CD4-positive, alpha-beta T cell treated with Interleukin-17A for 1 hour (primary cell): ENCODE measurements at places on chromosomes 2 and 18.

DNA sequence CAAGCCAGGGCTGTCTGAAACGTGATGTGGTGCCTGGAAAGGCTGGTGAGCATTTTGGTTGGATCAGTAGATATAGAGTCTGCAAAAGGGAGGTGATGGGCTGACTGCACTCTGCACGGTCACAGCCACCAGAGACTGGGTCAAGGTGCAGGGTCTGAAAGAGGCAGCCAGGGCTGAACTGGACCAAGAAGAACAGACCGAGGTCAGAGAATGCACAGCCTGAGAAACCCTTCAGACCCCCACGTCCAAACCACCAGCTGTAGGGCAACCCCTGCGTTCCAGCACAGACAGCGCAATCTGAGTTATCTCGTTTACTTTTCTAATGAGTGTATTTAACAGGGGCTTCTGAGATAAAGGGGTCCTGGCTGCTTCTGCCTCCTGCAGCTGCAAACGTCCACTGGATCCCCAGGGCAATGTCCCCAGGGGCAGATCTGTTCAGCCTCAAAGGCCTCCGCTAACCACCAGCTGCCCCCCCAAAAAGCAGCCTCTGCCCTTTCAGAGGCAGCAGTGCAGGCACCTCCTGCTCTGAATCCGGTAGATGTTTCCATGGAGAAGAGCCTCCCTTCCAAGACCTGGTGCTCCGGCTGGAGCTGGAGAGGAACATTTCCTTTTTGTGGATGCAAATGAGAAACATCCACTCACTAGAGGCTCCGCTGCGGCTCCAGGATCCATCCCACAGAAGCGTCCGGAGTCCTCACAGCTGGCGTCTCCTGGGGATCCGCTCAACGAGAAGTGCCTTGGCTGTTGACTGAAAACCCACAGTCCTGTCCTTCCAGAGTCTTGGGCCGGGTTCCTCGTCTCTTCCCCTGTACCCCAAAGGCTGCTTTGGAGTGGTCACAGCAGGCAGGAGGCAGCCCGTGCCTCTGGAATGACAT, 970 bp upstream of the KCNG2 start:
- DNase-seq = no peak

DNA sequence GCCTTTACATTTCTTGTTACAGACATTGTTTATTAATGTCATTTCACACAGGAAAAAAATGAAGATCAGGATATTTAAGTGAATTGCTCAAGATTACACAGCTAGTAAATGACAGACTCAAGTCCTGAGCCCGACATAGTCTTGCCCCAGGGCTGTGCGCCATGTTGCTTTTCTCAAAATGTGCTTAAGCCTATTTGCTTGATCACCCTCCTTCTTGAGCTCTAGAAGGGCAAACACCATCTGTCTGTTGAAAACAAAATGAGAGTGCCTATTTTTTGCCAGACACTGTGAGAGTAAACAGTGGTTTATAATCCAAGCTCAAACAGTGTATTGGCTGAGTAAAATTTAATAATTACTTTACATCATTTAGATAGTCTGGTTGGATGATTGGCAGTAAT, 34.8 kb upstream of the HNMT start:
- no peak for DNase-seq

DNA sequence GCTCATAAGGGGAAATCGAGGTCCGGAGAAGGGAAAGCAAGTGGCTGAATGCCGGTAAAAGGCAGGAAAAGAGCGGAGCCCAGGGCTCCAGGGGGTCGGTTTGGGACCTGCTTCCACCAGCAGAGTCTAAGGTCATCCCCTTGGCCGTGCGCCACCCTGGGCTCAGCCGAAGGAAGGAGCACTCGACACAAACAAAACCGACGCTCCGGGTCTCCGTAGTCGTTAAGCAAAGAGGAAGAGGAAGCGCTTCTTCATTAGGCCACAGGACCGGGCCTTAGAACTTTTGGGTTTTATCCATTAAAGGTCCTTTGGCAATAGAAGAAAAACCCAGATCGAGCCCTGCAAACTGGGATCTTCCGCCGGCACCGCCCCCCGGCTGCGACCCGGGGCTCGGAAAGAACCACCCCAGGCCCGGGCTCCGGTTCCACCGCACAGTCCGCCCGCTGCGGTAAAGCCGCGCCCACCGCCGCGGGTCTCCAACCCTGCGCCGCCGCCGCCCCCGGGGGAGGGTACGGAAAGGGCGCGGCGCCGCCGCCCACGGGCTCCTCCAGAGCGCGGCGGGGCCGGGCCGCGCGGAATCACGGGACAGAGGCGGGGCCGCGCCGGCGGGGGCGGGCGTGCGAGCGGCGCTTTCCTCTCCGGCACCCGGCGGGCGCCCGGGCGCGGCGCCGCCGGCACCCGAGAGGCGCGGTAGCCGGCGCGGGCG, at the start of gene TTL:
Gene TTL, plus strand, starts transcription at position 629 of the 706 bp plus-strand sequence. CDS start 189 bp downstream, outside the sequence.
- DNase-seq = peak; percentile 78

DNA sequence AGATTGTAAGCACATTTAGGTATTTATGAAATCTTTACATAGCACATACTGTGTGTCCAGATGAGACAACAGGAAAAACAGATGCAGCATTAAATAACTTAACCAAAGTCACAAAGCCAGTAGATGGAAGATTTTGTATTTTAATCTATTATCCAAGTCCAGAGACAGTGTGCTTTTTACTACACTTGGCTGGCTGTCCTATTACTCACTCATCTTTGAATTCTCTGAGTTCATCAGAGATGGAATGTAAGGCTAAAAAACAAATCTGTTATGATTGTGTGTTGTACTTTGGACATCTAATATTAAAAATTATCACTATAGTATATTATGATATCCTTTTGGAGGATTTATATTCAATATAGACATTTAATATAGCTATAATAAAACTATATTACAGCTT, 1189.4 kb downstream of the DSC3 start:
- no peak for DNase-seq

GRCh38 chr2:55649211-55649610, 31.8 kb upstream of the PPP4R3B start:
- DNase-seq = no peak

DNA sequence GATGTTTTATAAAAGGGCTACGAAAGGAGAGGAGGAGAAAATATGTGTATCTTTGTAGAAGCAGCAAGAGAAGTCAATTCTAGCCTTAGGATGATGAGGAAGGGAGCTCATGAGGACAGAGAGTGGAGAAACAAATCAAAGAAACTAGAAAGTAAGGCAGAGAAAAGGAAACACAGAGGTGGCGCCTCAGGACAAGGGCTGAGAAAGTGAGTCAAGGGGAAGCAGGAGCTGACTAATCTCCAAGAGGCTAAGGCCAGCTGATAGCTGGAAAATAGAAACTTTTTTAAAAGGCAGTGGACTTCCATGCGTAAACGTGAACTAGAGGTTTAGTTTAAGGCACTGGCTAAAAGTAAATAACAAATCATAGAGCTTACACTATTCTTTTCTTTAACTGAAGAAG, 173.3 kb downstream of the ANKRD44 start:
- DNase-seq = no peak

GRCh38 chr2:45237850-45238542, 228.7 kb upstream of the SIX2 start:
- DNase-seq = no peak
